Right renal cortex interstitium (tissue), 3 donors: ENCODE measurements at places on chromosomes 5 and 9. TPM values are rescaled to one million over a fixed set of nuclear protein-coding genes. Genes with fewer than 3 reads are reported as not detected.

GAS1 gene
- 45.8 TPM for polyA plus RNA-seq

TRIP13 gene
- 16.3 TPM for polyA plus RNA-seq

ZNF883 gene
- polyA plus RNA-seq = 10.8 TPM

ITGA1 gene
- 51.1 TPM for polyA plus RNA-seq

CARD9 gene
- polyA plus RNA-seq = 1.7 TPM

GABRA1 gene
- not detected for polyA plus RNA-seq

NOL8 gene
- 45.8 TPM for polyA plus RNA-seq

ARHGEF37 gene
- polyA plus RNA-seq = 5.6 TPM

RECK gene
- polyA plus RNA-seq = 30.2 TPM

- DNase-seq = no peak
Measured at GRCh38 chr9:108845947-108846346, 9.8 kb downstream of the ACTL7B start.

GRCh38 chr5:36720688-36721087, 114.3 kb downstream of the SLC1A3 start:
- DNase-seq = no peak

DNA sequence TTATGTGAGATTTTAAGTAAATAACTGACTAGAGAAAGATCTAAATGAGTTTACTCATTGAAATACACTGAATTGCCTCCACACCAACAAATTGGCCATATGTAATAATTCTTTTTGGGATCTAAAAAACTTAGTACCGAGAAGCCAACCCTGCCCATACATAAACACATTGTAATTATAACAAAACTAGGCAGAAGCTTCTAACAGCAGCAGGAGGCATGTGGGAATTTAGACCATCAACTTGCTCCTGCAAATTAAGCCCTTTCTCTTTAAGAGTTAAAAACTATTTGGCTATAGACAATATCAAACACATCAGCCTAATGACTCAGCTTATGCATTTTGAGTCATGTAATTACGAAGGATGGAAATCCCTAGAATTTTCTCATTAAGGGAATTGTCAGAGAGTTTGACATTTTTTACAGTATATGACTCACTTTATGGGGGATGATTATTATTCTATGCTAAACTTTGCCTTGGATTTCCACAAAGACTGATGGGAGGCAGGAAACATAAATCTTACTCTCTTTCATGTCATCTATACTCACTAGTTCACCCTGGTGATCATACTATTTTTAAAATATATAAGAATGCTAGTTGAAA, 1.0 kb downstream of the IL7R start:
- no peak for DNase-seq

DNA sequence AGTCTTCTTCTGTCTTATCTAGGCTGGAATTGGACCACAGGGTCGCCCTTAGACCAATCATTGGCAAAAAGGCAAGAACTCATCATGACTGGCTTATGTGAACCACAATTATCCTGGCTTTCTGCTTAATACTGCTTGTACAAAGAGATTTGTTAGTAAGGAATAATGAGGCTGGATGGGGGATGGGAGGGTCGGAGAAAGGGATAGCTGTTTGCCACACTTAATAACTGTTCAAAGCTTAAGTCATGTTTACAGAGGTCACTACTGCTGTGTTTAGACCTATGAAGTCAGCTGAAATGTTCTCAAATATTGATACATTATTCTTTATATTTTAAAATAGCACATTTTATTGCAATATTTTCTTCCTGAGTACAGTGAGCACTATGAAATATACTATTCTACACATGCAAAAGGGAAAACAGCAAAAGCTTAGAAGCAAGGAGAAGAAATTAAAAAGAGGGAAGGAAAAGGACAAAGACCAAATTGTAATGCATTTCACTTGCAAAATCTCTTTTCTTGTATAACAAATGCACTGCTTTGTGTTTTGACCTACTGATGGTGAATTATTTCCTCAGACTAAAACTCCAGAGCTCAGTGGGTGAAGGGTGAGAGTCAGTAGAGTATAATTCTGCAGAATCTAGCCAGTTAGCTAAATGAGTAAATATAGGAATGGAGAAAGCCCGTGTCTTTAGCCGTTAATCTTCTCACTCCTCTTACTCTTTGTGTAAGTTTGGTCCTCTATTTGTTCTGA, 404.9 kb upstream of the ZNF608 start:
- DNase-seq = no peak

DNA sequence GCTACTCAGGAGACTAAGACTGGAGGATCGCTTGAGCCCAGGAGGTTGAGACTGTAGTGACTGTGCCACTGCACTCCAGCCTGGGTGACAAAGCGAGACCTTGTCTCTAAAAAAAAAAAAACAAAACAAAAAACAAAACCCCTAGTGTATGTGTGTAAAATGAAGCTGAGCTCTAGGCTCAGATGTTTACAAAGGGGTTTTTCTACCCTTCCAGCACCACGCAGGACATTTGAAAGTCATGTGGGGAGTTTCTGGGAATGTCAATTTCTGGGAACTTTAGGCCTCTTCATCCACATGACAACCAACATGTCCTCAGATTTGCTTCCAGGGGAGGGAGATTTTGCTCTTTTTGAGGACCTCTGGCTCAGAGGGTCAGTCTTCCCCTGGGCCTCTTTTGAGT, 42.4 kb upstream of the AIF1L start:
- DNase-seq = no peak

DNA sequence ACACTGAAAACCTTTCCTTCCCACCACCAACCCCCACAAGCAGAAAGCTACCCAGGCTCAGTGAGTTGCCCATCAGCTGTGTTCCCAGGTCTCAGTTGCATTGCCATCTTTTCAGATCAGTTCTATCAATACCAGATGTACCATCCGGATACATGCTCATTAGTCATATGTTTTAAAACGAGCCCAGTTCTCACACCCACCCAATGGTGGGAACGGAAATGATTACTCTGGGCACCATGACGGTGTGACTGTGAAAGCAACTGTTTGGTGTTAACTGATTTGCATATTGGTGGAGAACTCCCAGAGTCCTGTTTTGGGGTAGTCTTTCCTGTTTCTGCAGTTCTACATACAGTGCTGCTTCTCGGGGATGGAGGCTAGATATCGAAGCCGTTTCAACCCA, 212.3 kb downstream of the TRIM36 start:
- DNase-seq = no peak

DNA sequence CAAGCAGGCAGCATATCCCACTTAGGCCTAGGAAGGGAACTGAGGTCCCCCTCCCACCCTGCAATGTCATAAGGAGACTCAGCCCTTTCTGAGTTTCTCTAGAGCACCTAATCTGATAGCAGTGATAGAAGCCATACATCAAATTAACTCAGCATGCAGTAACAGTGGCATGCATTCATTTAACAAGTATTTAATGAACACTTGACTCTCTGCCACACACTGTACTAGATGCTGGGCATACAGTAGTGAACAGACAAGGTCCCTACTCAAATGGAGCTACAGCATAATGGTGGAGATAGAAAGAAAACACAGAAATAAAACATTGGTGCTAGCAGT, 58.6 kb downstream of the SLC22A5 start:
- DNase-seq = no peak

- DNase-seq = no peak
Measured at GRCh38 chr5:7910738-7911428, 41.9 kb downstream of the MTRR start.

DNA sequence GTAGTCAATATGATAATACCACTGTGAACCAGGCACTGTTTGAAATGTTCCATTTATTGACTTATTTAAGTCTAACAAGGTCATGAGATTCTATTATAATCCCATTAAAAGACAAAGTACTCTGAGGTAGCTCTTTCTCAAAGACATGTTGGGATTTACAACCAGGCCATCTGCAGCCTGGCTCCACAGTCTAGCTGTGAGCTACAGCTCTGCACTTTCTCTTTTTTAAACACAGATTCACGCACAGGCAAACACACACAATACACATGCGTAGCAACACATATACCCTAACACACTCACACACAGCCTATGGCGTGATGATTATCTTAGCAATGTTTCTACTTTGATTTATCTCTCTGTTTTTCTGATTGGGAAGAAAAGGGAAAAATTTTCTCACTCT, 174.3 kb downstream of the PRR16 start:
- no peak for DNase-seq

DNA sequence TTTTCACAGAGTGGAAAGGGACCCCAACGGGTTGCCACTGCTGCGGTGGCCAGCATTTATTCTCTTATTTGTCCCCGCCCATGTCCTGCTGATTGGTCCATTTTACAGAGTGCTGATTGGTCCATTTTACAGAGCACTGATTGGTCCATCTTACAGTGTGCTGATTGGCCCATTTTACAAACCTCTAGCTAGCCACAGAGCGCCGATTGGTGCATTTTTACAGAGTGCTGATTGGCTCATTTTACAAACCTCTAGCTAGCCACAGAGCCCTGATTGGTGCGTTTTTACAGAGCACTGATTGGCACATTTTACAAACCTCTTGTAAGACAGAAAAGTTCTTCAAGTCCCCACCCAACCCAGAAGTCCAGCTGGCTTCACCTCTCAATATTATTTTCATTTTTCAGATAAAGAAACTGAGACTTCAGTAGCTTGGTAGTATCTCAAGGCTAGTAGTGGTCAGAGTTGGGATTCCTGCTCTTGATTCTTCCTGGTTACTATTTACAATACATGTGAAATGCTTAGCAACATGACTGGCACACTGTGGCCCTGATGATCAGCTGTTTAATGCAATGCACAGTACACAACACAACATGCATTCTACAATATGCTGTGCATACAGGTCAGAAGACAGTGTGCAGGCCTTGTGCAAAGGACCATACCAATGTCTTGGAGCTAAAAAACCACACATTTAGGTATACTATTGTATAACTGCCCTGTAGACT, 63.6 kb upstream of the BOD1 start:
- DNase-seq = no peak

- no peak for DNase-seq
Measured at GRCh38 chr5:59321642-59322041, 571.9 kb downstream of the PDE4D start.

DNA sequence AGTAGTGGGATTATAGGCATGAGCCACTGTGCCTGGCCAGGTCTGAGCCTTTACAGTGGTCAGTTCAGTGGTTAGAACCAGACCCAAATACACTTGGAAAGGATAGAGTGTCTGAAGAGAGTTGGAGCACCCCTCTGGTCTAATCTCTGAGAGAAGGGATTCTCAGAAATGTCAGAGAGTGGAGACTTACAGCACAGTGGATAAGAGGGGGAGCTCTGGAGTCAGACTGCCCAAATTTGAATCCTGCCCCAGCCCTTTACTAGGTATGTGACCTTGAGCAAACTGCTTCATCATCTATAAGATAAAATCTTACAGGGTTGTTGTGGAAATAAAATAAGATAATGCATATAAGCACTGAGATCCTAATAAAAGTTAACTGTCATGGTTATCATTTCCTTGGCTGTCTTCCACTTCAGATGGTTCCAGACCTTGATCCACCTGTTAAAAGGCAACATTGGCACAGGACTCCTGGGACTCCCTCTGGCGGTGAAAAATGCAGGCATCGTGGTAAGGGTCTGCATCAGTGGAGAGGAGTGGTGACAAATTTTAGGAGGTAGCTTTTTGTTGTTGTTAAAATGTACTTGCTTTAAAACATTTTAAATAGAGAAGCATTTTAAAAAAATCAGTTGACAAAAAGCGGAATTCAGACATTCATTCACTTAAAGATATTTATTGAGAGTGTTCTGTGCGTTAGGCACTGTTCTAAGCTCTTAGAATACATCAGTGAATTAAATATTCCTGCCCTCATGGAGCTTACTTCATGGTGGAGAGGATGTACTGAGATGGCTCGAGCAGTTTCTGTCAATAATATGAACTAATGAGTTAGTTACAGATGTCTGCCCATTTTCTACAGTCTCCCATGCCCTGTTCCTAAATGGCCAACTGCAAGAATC, 16.0 kb downstream of the SLC36A1 start:
- DNase-seq = no peak

- no peak for DNase-seq
Measured at GRCh38 chr5:111392181-111392580, 120.2 kb downstream of the STARD4 start.

GRCh38 chr5:145847499-145848497, 12.7 kb upstream of the PRELID2 start:
- no peak for DNase-seq

DNA sequence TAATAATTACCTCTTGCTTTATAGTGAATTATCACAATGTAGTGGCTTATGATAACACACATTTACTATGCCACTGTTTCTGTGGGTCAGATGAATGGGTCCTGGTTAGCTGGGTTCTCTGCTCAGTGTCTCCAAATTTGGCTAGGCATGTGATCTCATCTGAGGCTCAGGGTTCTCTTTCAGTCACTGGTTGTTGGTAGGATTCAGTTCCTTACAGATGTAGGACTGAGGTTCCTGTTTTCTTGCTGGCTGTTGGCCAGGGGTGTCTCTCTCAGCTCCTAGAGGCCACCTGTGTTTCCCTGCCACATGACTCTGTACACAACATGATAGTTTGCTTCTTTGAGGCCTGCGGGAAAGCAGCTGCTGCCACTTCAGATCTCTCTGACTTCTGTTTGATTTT, 7.1 kb downstream of the NFX1 start:
- DNase-seq = no peak

DNA sequence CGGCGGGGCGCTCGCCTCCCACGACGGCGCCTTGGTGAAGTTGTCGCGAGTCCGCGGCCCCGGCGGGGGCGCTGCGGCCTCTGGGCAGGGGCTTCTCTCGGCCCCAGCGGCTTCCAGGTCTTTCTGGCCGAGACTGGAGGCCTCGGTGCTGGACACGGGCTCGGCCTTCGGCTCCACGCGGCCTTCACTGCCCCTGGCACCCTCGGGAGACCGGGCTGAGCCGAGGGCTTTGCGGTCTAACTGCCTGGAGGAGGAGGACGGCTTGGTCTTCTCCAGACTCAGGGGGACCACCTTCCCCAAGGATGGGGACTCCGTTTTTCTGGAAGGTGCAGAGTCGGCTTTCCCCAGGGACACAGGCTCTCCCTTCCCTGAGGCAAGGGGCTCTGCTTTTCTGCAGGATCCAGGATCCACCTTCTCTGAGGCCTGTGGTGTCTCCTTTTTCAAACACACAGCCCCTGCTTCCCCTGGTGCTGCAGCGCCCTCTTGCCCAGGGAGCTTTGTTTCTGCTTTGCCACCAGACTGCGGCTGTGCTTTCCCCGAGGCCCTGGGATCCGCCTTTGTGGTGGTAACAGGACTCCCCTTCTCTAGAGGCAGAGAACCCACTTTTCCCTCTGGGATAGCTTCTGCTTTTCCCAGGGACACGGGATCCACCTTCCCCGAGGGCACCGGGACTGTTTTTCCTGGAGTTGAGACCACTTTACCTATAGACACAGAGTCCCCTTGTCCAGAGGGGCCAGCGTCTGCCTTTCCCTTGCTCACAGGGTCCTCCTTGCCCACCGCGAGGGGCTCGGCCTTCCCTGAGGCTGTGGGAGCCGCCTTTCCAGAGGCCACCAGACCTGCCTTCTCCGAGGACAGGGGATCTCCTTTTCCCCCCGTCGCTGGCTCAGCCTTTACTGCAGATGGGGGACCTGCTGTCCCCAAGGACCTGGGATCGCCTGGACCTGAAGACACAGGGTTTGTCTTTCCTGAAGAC, 12.3 kb downstream of the GPRIN1 start:
- no peak for DNase-seq

DNA sequence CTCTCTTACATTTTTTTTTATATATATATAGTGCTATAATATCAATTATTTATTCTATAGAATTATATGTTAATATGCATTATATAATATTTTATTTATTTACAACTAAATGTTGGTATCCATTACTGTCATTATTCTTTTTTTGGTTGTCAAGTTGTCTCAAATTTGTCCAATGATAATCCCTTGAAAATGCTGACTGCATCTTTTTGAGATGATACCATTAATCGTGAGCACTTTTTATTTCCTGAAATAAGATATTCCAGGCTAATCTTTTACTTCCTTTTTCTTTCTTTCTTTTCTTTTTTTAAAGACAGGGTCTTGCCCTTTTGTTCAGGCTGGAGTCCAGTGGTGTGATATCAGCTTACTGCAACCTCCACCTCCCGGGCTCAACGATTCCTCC, 12.7 kb upstream of the MPDZ start:
- no peak for DNase-seq

GRCh38 chr5:79436821-79437220, 77.1 kb downstream of the HOMER1 start:
- DNase-seq = no peak
